ENCODE measurements at places on chromosomes 1 and 21.

- DNase-seq: no peak
Observed at GRCh38 chr1:100391675-100392074, 39.4 kb downstream of the CDC14A start.

DNA sequence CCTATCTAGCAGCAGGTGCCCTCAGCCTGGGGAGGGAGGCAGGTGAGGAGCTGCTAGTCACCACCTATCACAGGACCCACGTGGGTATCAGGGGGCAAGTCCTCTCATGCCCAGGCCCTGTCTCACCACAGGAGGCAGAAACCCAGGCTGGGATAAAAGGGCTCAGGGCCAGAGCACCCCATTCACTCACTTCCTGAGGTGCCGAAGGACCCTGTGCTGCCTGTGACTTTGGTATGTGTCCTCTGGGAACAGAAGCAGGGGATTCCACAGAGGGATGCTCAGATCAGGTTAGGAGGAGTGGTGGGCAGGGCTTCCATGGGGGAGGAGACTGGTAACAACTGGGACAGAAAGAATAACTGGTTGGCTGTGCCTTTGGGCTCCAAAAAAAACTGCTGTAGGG, at the start of gene LCE1E:
Gene LCE1E, plus strand, starts transcription at position 181 of the 400 bp plus-strand sequence. CDS start 1,043 bp downstream, outside the sequence.
- DNase-seq: no peak

DNA sequence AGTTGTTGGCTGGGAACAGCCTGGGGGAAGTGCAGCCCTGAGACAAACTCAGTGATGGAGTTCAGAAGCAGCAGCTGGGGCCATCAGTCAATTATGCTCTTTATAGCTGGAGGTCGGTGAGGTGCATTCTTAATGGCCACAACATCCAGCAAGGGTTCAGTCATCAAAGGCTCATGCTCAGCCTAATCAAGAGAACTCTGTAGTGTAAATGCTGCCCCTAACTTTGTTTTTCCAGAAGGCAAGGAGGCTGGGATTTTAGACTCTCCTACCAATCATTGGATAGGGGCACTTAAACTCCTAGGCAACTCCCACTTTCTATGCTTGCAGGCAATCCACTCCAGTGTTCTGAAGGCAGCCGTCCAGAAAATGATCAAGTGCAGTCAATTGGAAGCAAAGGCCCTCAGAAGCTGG, 15.0 kb upstream of the RGS4 start:
- DNase-seq: no peak

DNA sequence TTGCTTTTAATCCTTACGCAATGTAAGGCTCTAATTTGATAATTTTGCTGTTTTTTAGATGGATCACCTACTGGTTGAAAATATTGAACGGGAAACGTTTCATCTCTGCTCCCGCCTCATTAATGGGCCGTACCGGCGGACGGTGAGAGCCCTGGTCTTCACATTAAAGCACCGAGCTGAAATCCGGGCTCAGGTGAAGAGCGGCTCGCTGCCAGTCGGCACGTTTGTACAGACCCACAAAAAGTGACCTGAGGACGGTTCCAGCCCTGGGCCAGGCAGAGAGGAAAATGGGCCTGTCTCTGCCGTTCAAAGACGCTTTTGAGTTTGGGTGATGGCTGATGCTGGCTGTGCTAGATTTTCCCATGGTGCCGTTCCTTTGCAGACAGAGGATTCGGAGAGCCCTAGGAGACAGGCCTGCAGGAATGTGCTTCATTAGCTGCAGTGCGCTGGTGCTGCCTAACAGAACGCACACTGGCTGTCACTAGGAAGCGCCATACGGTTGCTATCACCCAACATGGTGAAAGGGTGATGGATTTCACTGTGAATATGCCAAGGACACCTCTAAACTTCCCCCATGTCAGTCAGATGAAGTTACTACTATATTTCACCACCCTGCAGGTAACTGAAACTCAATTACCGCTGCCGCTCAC, 42.9 kb downstream of the TCEANC2 start:
- no peak for DNase-seq

- no peak for DNase-seq
Observed at GRCh38 chr1:29414086-29414485, 177.8 kb downstream of the PTPRU start.

- no peak for DNase-seq
Observed at GRCh38 chr1:54105736-54106269, 47.0 kb downstream of the CDCP2 start.

DNA sequence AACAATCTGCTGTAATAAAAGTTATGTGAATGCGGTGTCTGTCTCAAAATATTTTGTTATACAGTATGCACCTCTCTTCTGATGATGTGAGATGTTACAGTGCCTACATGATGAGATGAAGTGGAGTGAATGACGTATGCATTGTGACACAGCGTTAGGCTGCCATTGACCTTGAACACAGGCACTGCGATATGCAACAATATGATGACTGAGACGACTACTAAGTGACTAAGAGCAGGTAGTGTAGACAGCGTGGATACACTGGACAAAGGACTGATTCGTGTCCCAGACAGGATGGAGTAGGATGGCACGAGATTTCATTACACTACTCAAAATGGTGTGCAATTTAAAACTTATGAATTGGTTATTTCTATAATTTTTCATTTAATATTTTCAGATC, 8.4 kb downstream of the SGIP1 start:
- DNase-seq: no peak

DNA sequence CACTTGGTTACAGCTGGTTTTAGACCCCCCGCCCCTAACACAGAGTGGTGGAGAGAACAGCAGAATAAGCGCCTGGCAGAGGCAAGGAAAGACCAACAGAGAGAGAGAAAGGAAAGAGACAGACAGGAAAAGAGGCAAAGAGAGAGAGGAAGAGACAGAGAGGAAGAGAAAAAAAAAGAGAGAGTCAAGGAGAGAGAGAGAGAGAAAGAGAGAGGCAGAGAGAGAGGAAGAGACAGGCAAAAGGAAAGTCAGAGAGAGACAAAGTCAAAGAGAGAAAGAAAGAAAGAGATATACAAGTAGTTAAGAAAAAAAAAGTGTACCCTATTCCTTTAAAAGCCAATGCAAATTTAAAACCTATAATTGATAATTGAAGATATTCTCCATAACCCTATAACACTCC, 13.0 kb upstream of the NEK2 start:
- DNase-seq: no peak

DNA sequence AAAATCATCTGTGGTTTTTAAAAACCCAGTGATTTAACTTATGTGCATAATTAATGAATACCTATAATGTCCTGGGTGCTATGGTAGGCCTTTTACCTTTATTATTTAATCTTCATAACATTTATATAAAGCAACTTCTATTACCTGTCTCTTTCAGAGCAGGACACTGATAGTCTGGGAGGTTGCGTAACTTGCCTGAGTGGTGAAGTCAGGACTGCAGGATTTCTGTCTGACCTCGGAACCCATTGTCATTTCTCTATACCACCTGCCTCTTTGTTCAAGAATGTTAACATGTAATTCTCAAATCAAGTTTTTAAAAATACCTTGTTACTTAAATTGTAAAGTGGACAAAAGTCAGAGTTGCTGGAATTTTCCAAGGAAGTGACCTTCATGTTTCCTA, 41.0 kb upstream of the BACH1 start:
- DNase-seq: no peak

Data from stimulated activated CD8-positive, alpha-beta memory T cell treated with anti-CD3 and anti-CD28 coated beads, Interleukin-15, amount 100 ng/mL, for 24 hours (primary cell).